ENCODE measurements at places on chromosomes 1 and 21.

DNA sequence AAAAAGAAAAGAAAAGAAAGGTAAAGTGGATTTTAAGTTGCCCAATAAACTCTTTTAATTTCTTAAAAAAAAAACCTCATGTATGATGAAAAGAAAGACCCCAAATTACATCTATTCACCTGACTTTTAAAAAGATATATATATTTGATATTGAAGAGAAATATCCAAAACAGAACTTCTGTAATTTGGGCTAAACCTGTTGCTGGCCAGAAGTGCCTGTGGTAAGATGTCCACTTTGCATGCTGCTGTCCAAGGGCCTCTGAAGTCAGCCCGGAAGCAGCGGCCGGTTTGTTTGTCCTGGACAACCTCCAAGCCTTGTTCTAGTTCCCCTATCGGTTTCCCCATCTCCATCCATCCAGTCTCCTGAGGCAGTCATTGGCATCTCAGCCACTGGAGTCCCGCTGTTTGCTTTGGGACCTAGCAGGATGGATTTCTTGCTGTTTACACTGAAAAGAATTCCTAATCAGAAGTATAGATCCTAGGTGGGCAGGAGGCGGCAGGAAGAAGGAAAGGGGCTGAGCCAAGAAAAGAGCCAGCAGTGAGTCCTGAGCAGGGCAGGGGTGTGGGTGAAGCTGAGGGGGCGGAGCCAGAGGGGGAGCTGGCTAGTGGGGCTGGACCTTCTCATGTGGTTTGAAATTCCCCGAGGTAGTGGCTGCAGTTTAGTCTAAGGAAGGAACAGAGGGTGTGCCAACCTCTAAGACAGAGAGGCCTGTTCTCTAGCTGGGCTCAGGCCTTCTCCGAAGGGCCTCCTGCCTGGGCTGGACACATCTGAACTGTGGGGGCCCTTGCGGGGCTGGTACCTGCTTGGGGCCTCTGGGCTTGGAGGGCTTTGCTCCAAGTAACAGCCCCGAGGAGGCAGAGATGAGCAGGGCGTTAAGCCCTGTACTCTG, 3.3 kb downstream of the NCMAP start:
- no peak for DNase-seq

- DNase-seq, result no peak
These were observed 256.8 kb downstream of the DISC1 start for GRCh38 chr1:231883382-231883781.

DNA sequence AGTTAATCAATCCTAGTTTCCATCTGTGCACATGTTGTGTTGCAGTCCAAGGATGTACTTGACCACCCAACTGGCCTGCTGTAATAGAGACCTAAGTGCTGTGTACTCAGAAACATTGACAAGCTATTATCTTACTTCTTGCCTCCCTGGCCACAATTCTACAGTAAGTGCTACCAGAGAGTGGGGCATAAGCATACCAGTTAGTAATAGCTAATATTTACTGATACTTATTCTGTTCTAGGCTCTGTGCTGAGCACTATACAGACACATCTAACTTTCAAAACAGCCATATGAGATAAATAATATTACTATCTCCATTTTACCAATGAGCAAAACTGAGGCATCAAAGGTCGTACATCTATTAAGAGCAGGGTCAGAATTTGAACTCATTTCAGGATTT, 49.5 kb upstream of the NPL start:
- no peak for DNase-seq

DNA sequence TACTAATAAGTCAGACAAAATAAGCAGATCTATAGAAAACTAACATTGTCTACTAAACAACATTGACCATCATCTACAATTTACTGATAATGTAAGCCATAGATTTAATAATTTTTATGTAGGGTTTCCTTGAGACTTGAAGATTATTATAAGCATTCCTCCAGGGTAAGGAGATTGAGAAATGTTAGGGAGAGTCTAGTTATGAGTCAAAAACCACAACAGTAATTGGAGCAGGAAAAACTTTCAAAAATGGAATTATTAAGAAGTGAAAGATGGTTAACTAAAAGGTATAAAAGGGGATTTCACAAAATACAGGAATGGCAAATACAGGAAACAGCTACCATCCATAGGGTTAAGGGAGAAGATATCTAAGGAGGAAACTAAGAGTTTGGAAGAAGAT, 12.4 kb upstream of the UHMK1 start:
- no peak for DNase-seq

- no peak for DNase-seq
These were observed 31.6 kb upstream of the C1orf146 start for GRCh38 chr1:92186081-92186480.

- DNase-seq, result no peak
These were observed 969 bp downstream of the ACAP3 start for GRCh38 chr1:1306661-1307260.

- DNase-seq, result no peak
These were observed 6.3 kb upstream of the TENT5C start for GRCh38 chr1:117599286-117600221.

GRCh38 chr1:178579562-178579961, 66.7 kb downstream of the TEX35 start:
- no peak for DNase-seq

DNA sequence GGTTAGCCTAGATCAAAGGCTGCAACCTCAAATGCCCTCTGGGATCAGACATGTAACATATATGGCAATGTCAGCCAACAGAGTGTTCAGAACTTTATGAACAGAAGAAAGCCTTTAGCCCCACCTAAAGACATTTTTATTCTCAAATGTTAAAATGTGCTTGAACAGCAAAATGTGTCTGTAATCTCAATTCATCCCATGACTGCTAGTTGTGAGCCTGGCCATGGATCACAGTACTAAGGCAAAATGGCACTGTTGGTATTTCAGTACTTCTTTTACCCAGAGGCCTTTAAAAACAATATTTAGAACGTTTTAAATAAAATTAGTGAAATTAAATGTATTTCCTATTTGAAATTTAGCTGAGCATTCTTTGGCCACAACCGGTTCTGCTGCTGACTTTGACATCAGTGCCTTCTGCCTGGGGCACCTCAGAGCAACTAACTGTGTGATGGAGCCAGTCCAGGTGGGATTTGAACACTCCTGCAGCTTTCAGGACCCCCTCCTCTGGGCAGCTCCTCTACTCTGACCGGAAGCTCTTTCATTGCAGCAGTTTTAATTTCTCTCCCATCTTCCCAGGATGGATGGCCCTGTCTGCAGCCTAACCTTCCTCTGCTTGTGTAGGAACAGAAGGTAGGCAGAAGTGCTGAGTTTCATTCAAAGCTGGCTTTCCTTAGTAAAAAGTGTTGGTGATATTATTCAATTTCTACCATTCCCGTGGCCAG, 68.3 kb upstream of the NFIA start:
- no peak for DNase-seq

GRCh38 chr1:102970496-102971078, 137.7 kb downstream of the COL11A1 start:
- DNase-seq, result no peak

- no peak for DNase-seq
These were observed 641.1 kb upstream of the B3GALT2 start for GRCh38 chr1:193827516-193827915.

- DNase-seq, result no peak
These were observed 93.1 kb upstream of the RUNX3 start for GRCh38 chr1:25023190-25023578.

GRCh38 chr1:31744165-31744888, 19.8 kb downstream of the ADGRB2 start:
- DNase-seq, result no peak

DNA sequence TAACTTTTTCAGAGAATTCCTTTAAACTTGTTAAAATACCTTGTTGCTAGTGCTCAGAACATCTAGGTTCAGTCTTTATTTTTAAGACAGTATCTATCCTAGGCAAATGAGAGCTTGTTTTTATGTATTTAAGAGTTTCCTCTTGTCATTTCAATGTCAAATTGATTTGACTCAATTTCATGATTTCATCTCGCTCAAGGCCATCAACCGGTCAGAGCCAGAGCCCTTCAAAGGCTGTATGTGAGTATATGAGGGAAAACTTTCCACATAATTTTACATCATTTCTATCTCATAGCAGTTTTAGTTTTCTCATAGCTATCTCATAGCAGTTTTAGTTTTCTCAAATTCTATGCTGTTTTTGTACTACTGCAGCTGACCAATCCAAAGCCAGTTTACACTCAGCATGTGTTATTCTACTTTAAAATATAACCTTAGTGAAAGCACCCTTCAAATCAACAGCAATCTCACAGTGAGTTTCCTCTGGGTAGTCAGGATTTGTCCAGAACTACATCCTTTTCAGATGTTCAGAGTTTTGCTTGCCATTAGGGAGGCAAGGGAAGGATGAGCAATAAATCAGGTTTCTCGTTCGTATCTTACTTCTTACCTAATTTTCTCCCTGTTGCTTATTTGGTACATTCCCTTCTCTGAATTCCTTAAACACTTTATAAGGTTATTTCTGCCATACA, 12.7 kb downstream of the HNRNPU start:
- DNase-seq, result no peak

DNA sequence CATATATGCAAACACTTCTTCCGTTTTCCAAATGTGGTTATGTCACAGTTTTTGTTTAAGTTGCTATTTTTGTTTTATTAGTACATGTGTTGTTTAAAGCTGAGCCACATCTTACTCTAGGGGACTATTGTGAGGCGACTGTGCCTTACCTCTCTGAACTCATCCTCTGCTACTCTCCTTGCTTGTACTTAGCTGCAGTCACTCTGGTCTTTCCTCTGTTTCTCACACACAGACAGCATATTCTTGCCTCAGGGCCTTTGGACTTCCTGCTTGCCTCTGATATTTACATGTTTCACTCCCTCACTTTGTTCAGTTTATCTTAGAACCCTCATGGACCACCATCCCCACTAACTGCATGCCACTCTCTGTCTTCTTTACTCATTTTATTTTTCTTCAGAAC, 101.1 kb downstream of the MACF1 start:
- DNase-seq, result no peak

GRCh38 chr1:173405834-173406233, 71.3 kb upstream of the PRDX6 start:
- DNase-seq, result no peak

- no peak for DNase-seq
These were observed 68.7 kb downstream of the DENND1B start for GRCh38 chr1:197706601-197707000.

DNA sequence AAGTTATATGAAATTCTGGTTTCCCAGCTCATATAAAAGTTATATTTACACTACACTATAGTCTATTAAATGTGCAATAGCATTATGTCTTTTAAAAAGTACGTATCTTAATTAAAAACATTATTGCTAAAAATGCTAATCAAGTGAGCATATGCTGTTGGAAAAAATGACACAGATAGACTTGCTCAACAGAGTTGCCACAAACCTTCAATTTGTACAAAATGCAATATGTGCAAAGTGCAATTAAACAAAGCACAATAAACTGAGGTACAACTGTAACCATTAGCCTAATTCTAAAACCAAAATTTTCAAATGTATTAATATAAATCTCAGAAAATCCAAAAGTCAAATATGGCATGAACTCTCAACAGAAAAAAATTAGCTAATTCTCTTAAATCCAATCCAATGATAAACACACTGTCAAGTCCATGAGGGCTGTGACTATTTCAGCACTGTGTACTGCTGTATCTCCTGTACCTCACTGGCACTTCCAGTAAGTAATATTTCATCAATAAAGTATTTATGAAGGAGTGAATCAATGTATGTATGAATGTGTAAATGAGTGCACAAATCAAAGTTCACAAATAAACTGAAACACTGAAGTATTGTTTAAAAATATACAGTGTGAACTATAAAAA, 116.3 kb downstream of the AKT3 start:
- no peak for DNase-seq

DNA sequence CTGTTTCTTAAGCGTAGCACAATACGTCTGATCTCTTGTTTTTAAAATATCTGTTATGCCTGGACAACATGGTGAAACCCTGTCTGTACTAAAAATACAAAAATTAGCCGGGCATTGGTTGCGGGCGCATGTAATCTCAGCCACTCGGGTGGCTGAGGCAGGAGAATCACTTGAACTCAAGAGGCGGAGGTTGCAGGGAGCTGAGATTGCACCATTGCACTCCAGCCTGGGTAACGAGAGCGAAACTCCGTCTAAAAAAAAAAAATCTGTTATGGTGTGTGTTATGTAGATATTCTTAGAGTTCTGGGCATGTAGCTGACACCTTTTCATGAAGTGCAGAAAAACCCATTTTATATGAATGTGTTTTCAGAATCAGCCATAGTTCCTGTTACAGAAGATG, 38.2 kb downstream of the RABGAP1L start:
- no peak for DNase-seq

DNA sequence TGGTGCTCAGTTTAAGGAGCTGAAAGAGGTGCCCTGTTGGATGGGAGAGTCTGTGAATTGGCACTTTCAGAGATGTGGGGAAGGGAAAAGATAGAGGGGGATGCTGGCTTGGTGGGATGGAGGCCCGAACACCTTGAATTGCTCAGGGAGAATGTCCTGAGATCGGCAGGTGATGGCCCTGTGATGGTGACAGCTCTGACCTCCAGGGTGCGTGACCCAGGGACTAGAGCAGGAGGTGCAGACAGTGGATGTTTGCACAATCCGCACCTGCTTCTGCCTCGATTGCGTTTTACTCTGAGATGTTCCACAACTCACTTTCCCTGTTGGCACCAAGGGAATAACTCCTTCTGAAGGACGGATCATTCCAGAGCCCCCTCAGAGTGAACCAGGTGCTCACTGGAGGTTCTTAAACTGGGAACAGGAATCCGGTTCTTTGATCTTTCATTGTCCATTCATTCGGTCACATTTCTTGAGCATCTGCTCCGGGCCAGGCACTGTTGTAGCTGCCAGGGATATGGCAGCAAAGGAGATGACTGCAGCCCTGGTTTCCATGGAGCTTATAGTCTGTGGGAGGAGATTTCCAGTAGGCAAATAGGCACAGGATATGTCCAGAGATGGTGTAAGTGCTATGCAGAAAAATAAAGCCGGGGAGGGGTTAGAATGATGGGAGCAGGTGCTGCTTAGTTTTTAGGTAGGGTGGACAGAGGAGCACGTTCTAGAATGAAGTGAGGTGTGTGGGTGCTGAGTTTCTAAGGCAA, 226.6 kb upstream of the TMEM51 start:
- no peak for DNase-seq

- no peak for DNase-seq
These were observed 4.8 kb downstream of the FTCD start for GRCh38 chr21:46150491-46151121.

DNA sequence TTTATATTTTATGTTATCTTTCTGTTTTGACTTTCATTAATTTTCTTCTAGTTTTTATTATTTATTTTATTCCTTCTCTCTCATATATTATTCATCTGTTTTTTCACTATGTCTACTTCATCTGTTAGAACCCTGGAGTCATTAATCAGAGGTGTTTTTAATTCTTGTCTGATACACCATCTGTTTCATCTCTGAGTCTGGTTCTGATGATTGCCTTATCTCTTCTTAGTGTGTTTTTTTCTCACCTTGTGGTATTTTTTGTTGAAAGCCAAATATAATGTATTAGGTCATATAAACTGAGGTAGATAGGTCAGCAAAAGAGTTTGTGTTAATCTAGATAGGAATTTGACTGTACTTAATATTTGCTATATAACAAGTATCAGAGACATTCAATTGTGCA, 1005.7 kb upstream of the NCAM2 start:
- no peak for DNase-seq

DNA sequence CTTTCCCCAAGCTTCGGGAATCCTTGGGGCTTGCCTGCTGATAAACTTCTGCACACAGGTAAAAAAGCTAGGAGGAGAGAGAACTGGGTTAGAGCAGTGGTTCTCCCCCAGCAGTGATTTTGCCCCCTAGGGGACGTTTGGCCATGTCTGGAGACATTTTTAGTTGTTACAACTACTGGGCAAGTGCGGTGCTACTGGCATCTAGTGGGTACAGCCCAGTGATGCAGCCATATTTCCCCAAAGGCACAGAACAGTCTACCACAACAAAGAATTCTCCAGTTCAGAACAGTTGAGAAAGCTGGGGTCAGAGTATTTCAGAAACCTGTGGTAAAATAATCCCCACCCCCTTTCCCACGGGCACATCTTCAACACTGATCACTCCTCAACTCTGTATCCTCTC, 41.3 kb downstream of the LRRC71 start:
- DNase-seq, result no peak

Data from stimulated activated naive CD4-positive, alpha-beta T cell (primary cell).